NCI-H2227 treated with DMSO at 0.1 percent for 48 hours (cell line): ENCODE measurements at places on chromosomes 5 and 9.
A peak's percentile ranks its signal among the peaks of the same experiment; 100 is the strongest.

- no peak for DNase-seq
Observed at GRCh38 chr5:96968074-96968473, 32.2 kb downstream of the LNPEP start.

DNA sequence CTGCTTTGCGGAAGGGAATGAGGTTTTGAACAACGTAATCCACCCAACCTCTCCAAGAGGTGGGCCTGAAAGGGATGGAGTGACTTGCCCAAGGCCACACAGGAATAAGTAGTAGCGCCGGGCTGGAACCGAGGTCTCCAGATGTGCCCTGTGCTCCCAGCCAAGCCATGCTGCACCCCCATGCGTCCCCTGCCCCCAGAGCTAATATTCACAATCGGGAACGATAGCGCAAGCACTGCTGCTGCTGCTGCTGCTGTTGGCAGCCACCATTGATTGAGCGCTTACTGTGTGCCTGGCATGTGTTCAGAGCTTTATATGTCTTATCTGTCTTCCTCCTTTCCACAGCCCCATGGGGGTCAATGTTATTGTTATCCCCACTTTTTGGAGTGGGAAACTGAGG is 43.9 kb downstream of the AMBP start:
- no peak for DNase-seq

DNA sequence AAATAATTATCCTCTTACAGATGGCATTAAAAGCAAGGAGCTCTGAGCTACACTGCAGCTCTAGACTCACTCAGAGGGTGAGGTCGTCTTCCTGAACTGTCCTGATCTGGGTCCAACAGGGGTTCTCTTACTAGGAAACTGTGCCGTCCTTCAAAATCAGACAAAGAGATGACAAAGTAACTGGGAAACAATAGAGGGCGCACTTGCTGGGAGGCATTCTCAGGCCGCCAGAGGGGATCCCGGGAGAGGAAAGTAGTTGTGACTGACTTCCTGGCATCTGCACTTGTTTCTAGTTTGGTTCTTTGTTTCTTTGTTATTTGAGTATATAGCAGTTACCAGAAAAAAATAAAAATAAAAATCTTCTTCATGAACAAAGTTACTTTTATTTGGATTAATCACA is 142.9 kb upstream of the MSX2 start:
- DNase-seq, result peak; percentile 21

- DNase-seq, result no peak
Observed at GRCh38 chr5:77397686-77398292, 94.3 kb downstream of the WDR41 start.
